ENCODE measurements at places on chromosomes 7 and 10.

- DNase-seq, result no peak
Observed at GRCh38 chr10:116770281-116770680, 27.9 kb upstream of the HSPA12A start.

- DNase-seq, result no peak
Observed at GRCh38 chr7:73679709-73680108, 3.5 kb downstream of the DNAJC30 start.

DNA sequence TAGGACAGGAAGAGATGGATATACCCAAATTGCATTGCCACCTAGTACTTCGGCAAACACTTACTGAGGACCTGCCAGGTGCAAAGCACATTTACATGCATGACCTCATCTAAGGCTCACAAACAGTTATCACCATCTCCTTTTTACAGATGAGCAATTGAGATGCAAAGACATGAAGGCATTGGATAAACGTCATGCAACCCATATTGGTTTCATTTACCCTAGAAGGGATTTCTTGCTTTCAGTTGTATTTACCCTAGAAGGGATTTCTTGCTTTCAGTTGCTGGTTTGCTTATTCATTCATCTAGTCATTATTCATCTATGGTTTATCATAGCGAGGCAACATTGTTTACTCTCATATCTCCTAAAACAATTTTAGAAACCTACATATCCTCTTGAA is 52.2 kb downstream of the STEAP1B start:
- no peak for DNase-seq

GRCh38 chr7:26865094-26865388 is 651 bp upstream of the SKAP2 start:
- DNase-seq, result no peak

GRCh38 chr7:99419323-99420021 is 10.7 kb downstream of the BUD31 start:
- no peak for DNase-seq

GRCh38 chr10:88108115-88108610 is 244.7 kb downstream of the PTEN start:
- DNase-seq, result no peak

- DNase-seq, result no peak
Observed at GRCh38 chr10:132929953-132930548, 12.3 kb downstream of the CFAP46 start.

GRCh38 chr7:47651355-47652317 is 69.7 kb upstream of the TNS3 start:
- DNase-seq, result no peak

GRCh38 chr10:132113766-132114365 is 48.1 kb downstream of the JAKMIP3 start:
- DNase-seq, result no peak

- DNase-seq, result no peak
Observed at GRCh38 chr7:145633513-145633912, 483.1 kb upstream of the CNTNAP2 start.

GRCh38 chr7:115549910-115550309 is 480.7 kb downstream of the TFEC start:
- no peak for DNase-seq

- DNase-seq, result no peak
Observed at GRCh38 chr7:45865594-45866410, 7.1 kb downstream of the CCDC201 start.

DNA sequence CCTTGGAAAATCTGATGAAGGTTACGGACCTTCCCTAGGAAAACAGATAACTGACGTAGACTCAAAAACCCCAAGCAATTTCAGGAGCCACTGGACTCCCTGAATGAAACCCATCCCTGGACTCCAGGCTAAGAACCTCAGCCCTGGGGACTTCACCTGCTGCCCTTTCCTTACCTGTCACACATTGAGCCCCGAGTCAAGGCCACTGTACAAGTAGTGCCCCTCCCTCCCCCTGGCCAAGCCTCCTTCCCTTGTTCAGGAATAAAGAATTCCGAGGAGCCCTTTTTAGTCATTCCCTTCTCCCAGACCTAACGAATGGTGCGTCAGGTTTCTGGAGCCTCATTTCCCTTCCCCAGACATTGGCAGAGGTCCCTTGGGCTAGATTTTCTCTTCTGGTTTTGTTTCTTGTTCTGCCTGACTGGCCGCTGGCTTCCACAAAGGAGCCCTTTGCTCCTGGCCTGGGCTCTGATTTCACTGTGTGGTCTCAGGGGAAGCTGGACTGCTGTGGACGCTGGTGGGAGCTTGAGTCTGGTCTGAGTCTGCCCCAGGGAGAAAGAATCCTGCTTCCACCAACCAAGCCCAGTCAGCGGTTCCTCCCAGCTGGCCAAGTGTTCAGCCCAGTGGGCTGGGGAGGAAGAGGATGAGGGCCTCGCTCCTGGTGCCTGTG is 31.7 kb downstream of the ZNF775 start:
- no peak for DNase-seq

GRCh38 chr7:2272031-2272430 is 30.0 kb downstream of the NUDT1 start:
- DNase-seq, result no peak

- no peak for DNase-seq
Observed at GRCh38 chr7:29075606-29076005, 70.7 kb downstream of the CPVL start.

DNA sequence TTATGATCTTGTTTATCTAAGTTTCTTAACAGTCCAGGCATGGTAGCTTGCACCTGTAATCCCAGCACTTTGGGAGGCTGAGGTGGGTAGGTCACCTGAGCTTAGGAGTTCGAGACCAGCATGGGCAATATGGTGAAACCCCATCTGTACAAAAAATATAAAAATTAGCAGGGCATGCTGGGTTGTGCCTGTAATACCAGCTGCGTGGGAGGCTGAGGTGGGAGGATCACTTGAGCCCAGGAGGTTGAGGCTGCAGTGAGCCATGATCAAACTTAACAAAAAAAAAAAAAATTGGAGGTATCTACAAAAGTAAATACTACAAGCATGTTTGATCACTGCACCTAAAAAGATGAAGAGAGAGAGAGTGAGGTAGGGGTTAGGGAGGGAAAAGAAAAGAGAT is 9.0 kb upstream of the EZH2 start:
- DNase-seq, result no peak

GRCh38 chr7:132117181-132117580 is 459.1 kb downstream of the PLXNA4 start:
- no peak for DNase-seq

GRCh38 chr10:61941202-61941681 is 39.7 kb downstream of the ARID5B start:
- no peak for DNase-seq

DNA sequence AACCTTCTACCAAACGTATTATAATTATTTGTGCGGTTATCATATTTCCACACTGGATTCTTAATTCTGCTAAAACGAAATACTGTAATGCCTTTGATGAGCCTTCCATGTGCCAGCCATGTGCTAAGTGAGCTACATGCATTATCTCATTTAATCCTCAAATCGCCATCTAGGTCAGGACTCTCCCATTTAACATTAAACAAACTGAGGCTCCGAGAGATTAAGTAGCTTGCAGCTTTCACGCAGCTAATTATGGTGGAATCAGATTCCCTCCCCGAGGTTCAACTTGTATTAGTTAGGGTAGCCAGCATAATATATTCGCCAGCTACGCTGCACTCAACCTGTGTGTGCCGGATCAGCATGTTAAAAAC is 798 bp upstream of the TSPAN33 start:
- no peak for DNase-seq

Data from activated naive CD4-positive, alpha-beta T cell treated with anti-CD3 and anti-CD28 coated beads, Interleukin-2, amount 50 U/mL, for 16 hours (primary cell).